ENCODE measurements at places on chromosomes 4 and X. TPM values are rescaled to one million over a fixed set of nuclear protein-coding genes. Genes with fewer than 3 reads are reported as not detected.

The C4orf50 gene
- 6.4 TPM for total RNA-seq

- no peak for DNase-seq
Observed at GRCh38 chr4:67483868-67484602, 61.3 kb downstream of the CENPC start.

The SMPX gene
- total RNA-seq = 0.89 TPM

- no peak for DNase-seq
Observed at GRCh38 chr4:81221303-81222081, 6.5 kb upstream of the PRKG2 start.

DNA sequence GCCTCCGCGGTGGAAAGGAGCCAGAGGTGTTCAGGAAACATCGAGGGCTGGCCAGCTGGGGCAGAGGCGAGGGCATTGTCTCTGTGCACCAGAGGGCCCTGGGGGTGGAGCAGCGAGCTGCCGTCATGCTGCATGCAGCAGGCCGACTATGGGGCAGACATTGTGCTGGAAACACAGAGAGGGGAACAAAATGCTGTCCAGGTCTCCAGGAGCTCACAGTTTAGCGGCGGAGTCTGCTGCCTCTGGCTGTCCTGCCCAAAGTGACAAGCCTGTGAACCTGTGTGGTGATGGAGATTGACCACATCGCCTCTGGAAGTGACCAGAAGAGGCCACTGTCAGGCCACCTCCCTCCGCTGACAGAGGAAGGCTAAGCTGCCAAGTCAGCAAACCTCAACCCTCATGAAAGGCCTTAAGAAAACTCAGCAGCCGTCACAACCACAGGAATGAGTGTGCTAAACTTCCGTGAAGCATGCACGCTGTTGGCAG is 20.1 kb upstream of the SASH3 start:
- DNase-seq = peak; percentile 17

- DNase-seq = no peak
Observed at GRCh38 chr4:20612313-20612712, 87.9 kb upstream of the PACRGL start.

- no peak for DNase-seq
Observed at GRCh38 chr4:67608027-67608426, 49.5 kb downstream of the STAP1 start.

The DNAAF6 gene
- total RNA-seq = 0.59 TPM

The TSPAN6 gene
- total RNA-seq = 53.7 TPM

DNA sequence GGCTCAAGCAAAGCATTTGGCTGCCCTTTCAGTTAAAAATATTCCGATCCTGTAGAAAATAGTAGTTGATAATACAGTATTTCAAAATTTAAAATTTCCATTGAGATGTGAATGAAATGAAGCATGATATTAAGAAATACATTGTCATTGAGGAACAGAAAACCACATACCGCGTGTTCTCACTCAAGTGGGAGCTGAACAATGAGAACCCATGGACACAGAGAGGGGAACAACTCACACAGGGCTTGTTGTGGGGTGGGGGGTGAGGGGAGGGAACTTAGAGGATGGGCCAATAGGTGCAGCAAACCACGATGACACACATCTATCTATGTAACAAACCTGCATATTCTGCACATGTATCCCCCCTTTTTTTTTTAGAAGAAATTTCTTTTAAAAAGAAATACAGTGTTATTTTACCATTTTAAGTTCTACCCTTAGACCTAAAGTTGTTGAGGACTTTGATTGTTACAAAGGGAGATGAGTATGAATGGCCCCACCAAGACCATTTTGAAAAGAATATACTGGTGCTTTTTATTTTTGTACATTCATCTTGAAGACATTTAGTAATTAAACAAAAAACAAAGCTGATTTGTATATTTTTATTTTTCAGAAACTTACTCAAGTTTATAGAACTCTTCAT is 52.0 kb upstream of the IL13RA1 start:
- no peak for DNase-seq

- no peak for DNase-seq
Observed at GRCh38 chr4:85783900-85784299, 308.9 kb downstream of the ARHGAP24 start.

- DNase-seq = no peak
Observed at GRCh38 chrX:149472625-149473024, 32.5 kb downstream of the IDS start.

The GPR173 gene
- 12.5 TPM for total RNA-seq

DNA sequence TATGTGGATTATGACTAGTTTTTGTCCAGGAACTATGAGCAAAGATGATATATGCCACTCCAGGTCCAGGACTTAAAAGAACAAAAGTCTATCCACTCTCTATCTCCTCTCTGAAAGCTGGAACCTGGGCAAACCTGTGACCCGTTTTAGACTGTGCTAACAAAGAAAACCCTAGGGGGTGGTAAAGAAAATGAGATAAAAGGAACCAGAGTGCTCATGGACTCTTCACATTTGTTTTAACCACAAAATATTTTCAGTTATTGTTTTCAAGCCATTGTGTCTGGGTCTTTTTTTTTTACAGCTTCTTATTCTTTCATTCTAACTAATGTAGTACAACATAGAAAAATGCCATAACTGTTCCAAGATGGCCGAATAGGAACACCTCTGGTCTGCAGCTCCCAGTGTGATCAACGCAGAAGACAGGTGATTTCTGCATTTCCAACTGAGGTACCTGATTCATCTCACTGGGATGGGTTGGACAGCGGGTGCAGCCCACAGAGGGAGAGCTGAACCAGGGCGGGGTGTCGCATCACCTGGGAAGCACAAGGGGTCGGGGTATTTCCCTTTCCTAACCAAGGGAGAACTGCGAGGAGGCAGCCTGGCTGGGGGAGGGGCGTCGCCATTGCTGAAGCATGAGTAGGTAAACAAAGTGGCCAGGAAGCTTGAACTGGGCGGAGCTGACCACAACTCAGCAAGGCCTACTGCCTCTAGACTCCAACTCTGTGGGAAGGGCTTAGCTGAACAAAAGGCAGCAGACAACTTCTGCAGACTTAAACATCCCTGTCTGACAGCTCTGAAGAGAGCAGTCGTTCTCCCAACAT is 45.1 kb downstream of the CHM start:
- DNase-seq = no peak

Measured in spinal cord (tissue), 10 donors.